Stimulated activated CD8-positive, alpha-beta memory T cell treated with anti-CD3 and anti-CD28 coated beads, Interleukin-15, amount 100 ng/mL, for 48 hours (primary cell): ENCODE measurements at places on chromosomes 7 and 10.

GRCh38 chr7:125316466-125316865 lies 386.8 kb upstream of the POT1 start:
- no peak for DNase-seq

GRCh38 chr10:43963379-43963778 lies 314.7 kb upstream of the ZNF32 start:
- no peak for DNase-seq

- DNase-seq: no peak
Measured at GRCh38 chr10:17703706-17704105, 48.3 kb upstream of the TMEM236 start.

- DNase-seq: no peak
Measured at GRCh38 chr10:46545861-46546590, 10.4 kb downstream of the GPRIN2 start.

GRCh38 chr10:31864834-31865518 lies 63.7 kb downstream of the ARHGAP12 start:
- DNase-seq: no peak

GRCh38 chr7:155791214-155791737 lies 21.0 kb downstream of the SHH start:
- DNase-seq: no peak

GRCh38 chr7:51123322-51124019 lies 193.1 kb downstream of the COBL start:
- DNase-seq: peak; percentile 55

DNA sequence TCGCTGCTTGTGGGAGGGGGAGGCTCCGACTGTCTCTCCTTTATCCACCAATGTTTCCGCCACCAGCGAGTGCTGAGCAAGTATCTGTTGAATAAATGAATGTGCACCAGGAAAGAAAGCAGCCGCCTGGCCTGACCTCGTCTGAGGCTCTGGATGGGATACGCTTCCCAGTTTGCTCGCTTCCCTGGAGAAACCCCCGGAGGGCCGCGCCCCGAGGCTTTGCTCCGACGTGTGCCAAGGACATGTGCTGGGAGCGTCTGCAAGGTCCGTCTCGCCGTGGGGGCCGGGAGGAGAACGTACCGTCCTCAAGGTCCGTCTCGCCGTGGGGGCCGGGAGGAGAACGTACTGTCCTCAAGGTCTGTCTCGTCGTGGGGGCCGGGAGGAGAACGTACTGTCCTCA lies 536.4 kb downstream of the DNAJB6 start:
- no peak for DNase-seq

DNA sequence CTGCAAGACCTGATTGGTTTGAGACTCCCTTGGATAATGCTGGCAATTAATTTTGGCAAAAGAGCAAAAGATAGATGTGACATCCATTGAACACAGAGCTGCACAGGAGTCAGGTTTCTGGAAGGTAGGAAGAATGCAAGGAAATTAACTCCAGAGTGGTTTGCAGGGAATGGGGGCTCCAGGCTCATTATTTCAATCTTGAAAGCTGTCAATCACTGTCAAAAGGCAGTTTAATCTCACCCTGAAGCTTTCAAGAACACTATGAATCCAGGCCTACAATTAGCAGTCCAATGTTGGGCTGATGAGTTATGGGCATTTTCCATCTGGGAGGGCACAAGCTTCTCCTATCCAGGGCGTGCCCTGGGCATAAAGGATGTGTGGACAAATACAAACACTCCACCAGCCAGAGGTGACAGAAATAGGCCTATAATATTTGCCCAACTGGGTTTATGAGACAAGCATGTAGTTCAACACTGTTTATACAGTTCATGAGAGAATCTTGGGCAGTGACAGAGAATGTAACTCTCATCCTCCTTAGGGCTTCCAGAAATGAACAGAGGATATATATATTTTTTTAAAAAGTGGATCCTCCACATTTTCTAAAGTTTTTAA lies 80.5 kb downstream of the KCNMA1 start:
- DNase-seq: no peak

DNA sequence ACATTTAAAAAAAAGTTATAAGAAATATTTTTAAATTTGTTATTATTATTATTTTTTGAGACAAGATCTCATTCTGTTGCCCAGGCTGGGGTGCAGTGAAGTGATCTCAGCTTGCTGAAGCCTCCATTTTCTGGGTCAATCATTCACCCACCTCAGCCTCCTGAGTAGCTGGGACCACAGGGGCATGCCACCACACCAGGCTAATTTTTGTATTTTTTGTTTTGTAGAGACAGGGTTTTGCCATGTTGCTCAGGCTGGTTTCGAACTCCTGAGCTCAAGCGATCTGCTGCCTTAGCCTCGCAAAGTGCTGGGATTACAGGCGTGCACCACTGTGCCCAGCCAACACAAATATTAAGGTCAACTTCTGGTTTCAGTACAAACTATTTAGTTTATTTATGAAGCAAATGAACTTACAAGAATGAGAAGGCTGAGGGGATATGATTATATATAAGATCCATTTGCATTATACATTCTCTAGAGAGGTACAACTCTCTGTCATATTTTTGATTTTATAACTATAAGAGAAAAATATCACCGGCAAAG lies 45.9 kb upstream of the FAM133B start:
- DNase-seq: no peak

DNA sequence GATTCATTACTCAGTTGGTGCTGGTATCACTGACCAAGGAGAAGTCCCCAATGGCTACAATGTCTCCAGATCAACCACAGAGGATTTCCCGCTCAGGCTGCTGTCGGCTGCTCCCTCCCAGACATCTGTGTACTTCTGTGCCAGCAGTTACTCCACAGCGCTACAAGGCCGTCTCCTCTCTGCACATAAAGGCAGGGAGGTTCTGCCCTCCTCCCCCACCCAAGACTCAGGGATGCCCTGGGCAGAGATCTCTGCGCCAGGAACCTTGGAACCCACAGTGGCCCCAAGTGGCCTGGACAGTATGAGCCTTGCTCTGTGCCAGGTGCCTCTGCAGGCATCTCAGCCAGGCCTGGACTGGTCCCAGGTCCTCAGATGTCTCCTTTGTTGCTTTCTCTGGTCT lies 193.4 kb upstream of the PRSS58 start:
- DNase-seq: no peak

GRCh38 chr10:68194290-68194689 lies 37.6 kb downstream of the ATOH7 start:
- no peak for DNase-seq

- DNase-seq: no peak
Measured at GRCh38 chr10:80485946-80486764, 32.0 kb downstream of the TSPAN14 start.

DNA sequence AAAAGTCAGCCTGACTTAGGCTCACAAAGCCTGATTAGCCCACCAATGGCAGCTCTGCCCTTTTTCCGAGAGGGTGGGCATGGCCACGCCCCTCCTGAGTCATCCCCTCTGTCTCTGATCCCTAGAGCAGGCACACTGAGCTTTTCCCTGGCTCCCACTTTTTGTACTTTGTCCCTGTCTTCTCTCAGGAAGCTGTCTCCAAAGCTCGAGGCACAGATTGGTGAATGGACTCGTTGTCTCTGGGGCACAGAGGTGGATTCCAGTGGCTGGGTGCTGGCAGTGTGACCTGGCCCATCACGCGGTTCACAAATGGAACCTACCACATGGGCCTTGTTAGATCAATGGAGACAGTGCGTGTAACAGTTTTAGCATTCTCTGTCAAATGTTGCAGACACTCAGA lies 313.5 kb downstream of the WDR37 start:
- DNase-seq: no peak

DNA sequence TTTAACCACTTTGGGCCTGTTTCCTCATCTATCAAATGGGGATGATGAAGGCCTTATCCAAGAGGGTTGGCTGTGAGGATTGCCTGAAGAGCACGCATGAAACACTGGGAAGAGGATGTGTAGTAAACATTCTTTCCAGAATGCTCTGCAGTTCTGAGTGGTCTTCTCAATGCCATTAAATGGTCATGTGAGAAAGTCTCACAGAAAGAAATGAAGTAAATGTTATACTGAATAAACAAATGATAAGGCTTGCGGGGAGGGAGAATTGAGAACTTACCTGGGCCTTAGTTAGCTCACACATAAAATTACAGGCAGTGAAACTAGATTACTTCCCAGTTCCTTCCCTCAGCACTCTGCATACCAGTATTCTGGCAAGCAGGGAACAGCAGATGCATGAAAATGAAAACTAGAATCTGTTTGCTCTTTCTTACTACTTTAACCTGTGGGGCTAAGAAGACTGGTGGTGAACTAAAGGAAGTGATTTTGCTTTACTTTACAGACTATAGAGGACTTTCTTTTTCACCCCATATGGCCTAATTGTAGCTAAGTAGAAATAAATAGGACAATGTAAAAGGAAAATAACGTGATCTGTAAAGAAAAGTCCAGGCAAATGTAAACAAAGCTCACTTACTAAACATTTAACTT lies 135.3 kb upstream of the CCDC6 start:
- DNase-seq: no peak

DNA sequence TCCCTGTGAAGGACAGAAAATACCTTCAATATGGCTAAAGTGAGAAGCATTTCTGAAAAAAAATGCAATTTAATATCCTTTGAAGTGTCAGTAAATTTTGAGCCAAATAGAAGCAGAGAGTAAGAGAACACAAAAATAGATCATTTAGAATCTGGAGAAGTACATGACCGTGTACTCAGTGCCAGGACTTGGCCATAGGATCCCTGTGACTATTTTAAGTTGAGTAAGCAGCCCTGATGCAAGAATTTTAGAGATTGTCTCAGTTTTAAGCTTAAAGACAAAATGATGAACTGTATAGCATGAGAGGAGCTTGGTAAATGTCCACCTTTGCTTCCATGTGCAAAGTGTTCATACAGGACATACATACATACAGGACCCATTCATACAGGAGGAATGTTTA lies 2.5 kb downstream of the PTER start:
- DNase-seq: no peak

DNA sequence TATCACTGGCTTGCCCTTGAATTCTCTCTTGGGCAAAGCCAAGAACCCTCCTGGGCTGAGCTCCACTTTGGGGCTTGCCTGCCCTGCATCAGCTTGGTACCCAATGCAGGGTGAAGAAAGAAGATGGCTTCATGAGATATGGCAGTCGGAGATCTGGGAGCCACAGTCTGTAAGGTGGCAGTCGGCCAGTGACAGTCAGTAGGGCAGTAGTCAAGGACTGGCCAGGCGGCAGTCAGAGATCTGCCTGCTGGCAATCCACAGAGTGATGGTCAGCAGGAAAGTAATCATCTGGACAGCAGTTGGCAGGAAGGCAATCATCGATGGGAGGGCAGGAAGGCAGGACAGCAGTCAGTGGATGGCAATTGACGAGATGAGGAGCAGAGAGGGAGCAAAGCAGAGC lies 32.6 kb upstream of the CNNM1 start:
- no peak for DNase-seq

GRCh38 chr7:105298439-105298894 lies 90.3 kb downstream of the SRPK2 start:
- DNase-seq: peak; percentile 24

GRCh38 chr10:72049969-72050781 lies 38.2 kb downstream of the SPOCK2 start:
- DNase-seq: no peak

DNA sequence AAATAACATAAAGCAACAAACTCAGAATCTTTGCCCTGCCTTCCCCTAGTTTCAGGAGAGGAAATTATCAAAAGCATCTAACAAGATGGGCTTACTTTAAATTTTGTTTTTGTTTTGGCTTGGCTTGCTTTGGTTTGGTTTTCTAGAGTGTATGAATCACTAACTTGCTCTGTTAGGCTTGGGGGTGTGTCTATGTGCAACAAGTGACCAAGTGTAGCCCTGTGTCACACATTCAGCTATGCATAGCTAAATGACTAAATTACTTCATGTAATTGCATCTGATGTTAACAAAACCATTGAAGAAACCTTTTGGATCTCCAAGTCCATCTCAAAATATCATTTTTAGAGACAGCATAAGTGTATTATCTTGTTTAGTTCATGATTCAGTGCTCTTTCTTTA lies 251.0 kb downstream of the TFEC start:
- no peak for DNase-seq

GRCh38 chr7:33816106-33816505 lies 89.2 kb upstream of the BMPER start:
- no peak for DNase-seq

DNA sequence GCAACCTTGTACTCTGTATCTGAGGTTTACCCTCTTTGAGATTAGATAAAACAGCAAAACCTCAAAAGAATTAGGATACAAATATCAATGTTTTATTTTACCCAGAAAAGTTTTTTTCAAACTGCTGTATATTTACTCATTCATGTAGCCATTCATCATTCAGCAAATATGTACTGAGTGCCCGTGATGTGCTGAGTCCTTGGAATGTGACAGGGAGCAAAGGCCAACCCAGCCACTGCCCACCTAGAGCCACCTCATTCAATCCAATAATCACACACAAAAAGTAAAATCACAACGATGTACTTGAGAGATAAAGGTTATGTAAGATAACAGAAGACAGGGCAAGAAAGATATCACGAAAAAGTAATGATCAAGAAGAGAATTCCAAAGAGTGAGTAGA lies 187.4 kb downstream of the CDCA7L start:
- DNase-seq: no peak

DNA sequence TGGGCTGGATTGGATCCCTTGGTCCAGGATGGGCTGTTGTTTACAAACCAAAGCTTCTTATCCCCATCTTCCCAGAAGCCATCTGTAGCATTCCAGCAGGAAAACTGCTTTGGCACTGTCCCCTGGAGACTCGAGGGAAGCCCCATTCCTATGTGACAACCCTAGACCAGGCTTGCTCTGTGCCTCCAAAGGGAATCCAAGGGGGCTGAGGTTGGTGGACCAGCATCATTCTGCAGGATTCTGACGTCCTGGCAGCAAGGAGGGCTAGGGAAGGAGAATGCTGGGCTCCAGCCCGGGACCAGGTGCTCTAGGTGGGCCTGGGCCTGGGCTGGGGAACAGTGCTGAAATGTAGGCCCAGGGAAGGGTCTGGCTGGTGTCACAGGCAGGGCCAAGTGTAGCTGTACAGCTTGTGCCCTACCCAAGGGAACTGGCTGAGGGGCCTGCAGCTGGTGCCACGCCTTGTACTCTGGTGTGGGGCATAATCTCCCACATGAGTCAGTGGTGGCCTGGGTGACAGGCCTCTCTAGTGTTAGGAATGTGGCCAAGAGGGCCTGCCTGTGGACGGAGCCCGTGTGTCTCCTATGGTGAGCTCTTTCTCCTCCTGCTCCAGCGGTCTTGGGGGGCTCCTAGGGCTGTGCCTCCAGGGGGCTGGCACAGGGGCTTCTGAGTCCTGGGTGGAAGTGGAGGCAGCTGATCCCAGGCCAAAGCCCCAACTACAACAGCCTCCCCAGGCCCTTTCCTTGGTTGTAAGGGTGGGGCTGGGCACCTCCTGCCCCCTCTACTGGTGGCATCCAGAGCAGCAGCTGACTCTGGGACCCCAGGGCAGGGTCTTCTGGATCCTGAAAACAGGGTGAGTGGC lies 25.2 kb downstream of the TRIM8 start:
- no peak for DNase-seq

- no peak for DNase-seq
Measured at GRCh38 chr10:83994325-83994724, 145.0 kb upstream of the GHITM start.

DNA sequence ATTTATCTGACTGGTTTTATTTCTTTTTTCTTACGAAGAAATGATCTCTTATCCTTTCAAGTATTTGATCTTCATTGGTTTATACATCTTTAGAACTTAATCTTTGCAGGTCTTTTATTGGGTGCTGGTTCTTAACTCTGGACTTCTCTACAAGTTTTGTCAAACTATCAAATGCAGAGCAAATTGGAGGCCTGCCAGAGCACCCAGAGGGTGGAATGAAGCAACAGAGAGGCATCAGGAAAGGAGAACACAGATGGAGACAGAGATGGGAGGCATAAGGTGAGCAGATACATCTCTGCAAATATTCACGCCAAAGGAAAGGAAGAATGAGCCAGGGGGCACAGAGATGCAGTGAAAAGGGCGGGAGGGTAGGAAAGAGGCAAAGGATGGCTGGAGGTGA lies 130.3 kb downstream of the PKD1L1 start:
- no peak for DNase-seq
